Activated naive CD8-positive, alpha-beta T cell treated with anti-CD3 and anti-CD28 coated beads for 36 hours (primary cell): ENCODE measurements at places on chromosomes 1 and 21. TPM values are rescaled to one million over a fixed set of nuclear protein-coding genes. Genes with fewer than 3 reads are reported as not detected.

CHIA gene
- not detected for total RNA-seq

LMOD1 gene
- not detected for total RNA-seq

SLC22A15 gene
- 0.54 TPM for total RNA-seq

SYCP1 gene
- total RNA-seq = not detected

RNF207 gene
- 5.0 TPM for total RNA-seq

RGS16 gene
- 70.7 TPM for total RNA-seq

SNX7 gene
- total RNA-seq = not detected

AUNIP gene
- 15.1 TPM for total RNA-seq

GJA4 gene
- not detected for total RNA-seq

PCP4 gene
- not detected for total RNA-seq

ETV3L gene
- total RNA-seq = not detected

ODR4 gene
- 15.9 TPM for total RNA-seq

PAPPA2 gene
- total RNA-seq = 0.12 TPM

F13B gene
- not detected for total RNA-seq

PRR9 gene
- total RNA-seq = not detected

OR2W3 gene
- total RNA-seq = not detected

DNM3 gene
- total RNA-seq = 0.35 TPM

RUNX1 gene
- 16.6 TPM for total RNA-seq

CLIC6 gene
- 0.66 TPM for total RNA-seq

HSF2BP gene
- total RNA-seq = 0.68 TPM

CNIH3 gene
- total RNA-seq = 1.4 TPM

OR2AK2 gene
- total RNA-seq = not detected

DNAJC8 gene
- total RNA-seq = 121 TPM

LORICRIN gene
- total RNA-seq = not detected

DIO1 gene
- total RNA-seq = not detected

FHAD1 gene
- 0.70 TPM for total RNA-seq

GPA33 gene
- not detected for total RNA-seq

BLACAT1 gene
- total RNA-seq = 0.19 TPM

AKT3 gene
- 21.5 TPM for total RNA-seq

GJA9 gene
- total RNA-seq = not detected

RNF186 gene
- not detected for total RNA-seq

TTLL7 gene
- total RNA-seq = 2.7 TPM
